Foreskin melanocyte (primary cell): ENCODE measurements at places on chromosomes 16 and 17.

DNA sequence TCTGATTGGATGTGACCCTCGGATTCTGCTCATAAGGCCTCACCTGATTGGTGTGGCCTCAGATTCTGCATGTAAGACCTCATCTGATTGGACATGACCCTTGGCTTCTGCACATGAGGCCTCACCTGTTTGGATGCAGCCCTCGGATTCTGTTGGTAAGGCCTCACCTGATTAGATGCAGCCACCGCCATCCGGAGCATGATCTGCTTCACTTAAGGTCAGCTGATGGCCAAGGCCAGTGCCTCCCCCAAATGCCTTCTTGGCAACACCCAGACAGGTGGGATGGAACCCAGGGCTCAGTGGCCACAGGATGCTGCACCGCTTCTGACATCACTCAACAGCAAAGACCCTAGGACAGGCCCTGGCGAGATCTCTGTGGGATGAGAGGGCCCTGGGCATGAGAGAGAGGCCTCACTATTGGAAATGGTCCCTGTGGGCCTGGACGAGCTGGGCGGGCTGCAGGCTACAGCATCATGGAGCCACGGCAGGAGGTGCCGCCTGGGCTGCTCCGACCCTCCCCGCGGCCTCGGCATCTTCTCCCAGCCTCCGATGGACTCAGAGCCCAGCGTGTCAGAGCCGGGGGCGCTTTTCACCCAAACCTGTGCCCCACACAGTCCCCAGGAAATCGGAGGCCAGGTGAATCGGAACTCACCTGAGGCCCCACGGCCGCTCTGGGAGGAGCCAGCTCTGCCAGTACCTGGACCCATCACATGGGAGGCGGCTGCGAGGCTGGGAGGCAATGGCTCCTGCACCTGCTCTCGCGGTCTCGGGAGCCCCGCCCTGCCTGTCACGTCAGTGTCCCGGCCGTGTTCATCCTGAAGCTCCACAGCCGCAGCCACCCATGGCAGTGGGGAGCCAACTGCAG is 60.9 kb upstream of the ZNF469 start:
- no peak for DNase-seq

- DNase-seq: no peak
Measured at GRCh38 chr17:45104907-45105624, 27.2 kb downstream of the PLCD3 start.

GRCh38 chr17:63930951-63931575 is 1.1 kb downstream of the CD79B start:
- DNase-seq: peak; percentile 76

DNA sequence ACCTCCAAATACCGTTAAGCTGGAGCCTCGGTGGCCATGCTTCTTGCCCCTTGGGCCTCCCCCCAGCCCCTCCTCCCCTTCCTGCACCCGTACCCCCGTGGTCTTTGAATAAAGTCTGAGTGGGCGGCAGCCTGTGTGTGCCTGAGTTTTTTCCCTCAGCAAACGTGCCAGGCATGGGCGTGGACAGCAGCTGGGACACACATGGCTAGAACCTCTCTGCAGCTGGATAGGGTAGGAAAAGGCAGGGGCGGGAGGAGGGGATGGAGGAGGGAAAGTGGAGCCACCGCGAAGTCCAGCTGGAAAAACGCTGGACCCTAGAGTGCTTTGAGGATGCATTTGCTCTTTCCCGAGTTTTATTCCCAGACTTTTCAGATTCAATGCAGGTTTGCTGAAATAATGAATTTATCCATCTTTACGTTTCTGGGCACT is 928 bp downstream of the HBA1 start:
- DNase-seq: no peak

DNA sequence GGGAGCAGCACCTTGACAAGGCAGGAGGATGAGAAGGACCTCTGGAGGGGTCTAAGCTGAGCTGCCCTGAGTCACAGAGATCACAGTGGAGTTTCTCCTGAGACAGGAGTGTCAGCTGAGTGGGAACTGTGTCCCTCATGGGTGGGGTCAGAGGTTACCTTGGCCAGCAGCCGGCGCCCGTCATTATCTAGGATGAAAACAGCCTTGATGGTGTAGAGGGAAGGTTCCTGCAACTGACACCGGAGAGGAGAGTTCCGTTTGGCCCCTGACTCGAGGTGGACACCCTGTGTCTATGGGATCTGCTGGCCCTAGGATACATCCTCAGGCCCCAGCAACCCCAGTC is 933 bp downstream of the COPZ2 start:
- DNase-seq: no peak

DNA sequence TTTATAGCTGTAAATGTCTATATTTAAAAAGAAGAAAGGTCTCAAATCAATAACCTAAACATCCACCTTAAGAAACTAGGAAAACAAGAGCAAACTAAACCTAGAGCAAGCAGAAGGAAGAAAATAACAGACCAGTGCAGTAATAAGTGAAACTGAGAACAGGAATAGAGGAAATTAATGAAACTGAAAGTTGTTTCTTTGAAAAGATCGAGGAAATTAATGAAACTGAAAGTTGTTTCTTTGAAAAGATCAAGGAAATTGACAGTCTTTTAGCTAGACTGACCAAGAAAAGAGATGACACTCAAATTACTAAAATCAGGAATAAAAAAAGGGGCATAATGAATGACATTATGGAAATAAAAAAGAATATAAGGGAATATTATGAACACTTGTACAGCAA is 46.4 kb downstream of the SLFN5 start:
- no peak for DNase-seq

DNA sequence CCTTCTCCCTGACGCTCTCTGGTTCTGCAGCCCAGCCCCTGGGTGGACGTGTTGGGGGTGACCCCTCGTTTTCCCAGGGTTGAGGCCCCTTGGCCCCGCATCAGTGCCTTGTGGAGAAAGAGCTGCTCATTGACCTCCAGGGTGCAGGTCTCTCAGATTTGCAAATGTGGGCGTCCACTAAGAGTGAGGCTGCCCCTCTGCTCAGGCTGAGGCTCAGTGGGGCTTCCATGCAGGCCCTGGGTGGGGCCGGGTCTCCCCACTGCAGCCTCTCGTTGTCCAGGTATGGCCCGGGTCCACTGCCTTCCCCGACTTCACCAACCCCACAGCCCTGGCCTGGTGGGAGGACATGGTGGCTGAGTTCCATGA is 9.0 kb downstream of the GAA start:
- DNase-seq: no peak

- no peak for DNase-seq
Measured at GRCh38 chr17:41777574-41778188, 8.8 kb downstream of the JUP start.

DNA sequence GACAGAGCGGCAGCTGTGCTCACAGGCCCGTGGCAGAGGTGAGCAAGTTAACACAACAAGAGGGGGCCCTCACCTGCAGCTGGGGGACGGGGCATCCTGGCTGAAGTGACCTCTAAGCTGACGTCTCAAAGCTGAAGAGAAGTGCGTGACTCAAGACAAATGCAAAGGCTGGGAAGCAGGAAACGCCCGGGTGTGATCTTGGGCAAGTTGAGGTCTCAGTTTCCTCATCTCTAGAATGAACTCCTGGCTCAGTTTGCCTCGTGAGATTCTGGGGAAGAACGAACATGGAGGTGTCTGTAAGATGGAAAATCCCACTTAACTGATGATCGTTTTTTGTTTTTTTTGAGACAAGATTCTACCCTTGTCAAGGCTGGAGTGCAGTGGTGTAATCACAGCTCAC is 40.1 kb upstream of the C1QL1 start:
- no peak for DNase-seq

DNA sequence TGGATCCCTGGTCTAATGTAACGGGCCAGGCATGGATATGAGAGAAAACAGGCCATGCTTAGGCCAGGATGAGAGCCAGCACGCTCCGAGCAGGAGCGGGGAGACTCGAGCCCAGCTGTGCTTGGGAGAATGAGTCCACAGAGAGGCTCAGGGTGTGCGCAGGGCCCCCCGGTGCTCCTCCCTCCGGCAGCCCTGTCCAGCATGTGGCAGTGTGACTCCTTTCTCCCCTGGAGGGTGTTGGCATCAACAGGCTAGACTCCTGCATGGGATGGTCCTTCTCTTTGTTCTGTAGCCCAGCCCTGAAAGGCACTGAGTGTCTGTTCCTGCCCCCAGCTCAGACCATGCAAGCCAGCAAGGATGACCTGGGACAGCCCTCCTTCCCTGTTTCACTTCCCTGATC is 23.4 kb downstream of the PGS1 start:
- DNase-seq: no peak

GRCh38 chr17:42553161-42553818 is 567 bp downstream of the HSD17B1 start:
- DNase-seq: no peak

- DNase-seq: no peak
Measured at GRCh38 chr17:80146121-80147034, 550 bp downstream of the EIF4A3 start.

GRCh38 chr17:76271669-76272540 is 6.8 kb downstream of the UBALD2 start:
- DNase-seq: no peak

DNA sequence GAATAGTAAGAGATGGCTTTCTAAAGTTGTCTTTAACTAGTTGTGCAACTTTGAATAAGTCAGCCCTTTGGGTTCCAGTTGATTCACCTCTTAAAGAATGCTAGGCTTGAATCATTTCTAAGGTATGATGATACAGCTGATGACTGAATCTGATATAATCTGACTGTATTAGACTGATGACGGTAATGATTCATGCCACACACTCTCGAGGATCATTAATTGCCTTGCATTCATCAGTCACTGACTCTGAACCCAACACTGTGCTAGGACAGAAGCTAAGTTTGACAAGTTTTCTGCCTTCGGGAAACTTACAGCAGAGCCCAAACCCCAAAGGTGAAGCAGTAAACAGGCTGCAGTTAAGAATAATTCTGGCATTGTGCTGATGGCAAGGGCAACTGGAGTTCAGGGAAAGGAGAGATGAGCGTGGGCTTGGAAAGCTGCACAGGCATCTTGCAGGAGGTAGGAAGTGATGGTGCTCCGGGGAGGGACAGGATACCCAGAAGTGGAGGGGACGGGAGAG is 25.8 kb downstream of the ASIC2 start:
- DNase-seq: no peak

DNA sequence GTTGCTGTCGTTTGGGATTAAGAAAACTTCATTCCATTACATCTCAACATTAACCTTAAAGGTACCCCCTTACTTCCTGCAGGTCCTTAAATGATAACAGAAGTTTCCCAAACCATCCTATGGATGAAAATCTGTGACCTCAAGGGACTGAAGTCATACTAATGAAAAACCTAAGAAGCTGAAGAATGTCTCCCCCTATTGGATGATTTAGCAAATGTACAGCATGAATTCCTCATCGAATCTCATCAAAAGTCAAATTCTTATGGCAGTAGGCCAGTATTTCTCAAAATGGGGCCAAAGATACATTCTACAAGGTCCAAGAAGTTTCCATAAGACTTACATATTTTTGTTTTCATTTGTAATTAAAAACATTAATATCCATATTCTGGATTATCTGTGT is 13.5 kb downstream of the SCO1 start:
- peak; percentile 17 for DNase-seq

DNA sequence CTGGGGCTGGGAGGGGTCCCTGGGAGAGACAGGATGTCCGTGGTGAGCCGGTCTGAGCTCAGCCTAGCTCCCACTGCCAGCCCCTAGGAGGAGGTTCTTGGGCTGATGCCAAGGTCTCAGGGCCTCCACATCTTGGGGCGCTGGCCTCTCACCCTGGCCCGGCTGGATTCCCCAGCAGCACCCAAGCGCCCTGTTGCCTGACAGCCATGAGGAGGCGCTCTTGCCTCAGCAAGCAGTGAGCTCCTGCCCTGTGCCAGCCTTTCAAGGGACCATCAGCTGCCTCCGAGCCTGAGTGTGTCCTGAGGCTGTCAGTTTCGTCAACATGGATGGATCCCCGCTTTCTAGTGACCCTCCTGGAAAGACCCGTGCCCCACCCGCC is 234.9 kb upstream of the CIBAR2 start:
- no peak for DNase-seq

GRCh38 chr16:842711-843560 is 42.4 kb upstream of the GNG13 start:
- no peak for DNase-seq

DNA sequence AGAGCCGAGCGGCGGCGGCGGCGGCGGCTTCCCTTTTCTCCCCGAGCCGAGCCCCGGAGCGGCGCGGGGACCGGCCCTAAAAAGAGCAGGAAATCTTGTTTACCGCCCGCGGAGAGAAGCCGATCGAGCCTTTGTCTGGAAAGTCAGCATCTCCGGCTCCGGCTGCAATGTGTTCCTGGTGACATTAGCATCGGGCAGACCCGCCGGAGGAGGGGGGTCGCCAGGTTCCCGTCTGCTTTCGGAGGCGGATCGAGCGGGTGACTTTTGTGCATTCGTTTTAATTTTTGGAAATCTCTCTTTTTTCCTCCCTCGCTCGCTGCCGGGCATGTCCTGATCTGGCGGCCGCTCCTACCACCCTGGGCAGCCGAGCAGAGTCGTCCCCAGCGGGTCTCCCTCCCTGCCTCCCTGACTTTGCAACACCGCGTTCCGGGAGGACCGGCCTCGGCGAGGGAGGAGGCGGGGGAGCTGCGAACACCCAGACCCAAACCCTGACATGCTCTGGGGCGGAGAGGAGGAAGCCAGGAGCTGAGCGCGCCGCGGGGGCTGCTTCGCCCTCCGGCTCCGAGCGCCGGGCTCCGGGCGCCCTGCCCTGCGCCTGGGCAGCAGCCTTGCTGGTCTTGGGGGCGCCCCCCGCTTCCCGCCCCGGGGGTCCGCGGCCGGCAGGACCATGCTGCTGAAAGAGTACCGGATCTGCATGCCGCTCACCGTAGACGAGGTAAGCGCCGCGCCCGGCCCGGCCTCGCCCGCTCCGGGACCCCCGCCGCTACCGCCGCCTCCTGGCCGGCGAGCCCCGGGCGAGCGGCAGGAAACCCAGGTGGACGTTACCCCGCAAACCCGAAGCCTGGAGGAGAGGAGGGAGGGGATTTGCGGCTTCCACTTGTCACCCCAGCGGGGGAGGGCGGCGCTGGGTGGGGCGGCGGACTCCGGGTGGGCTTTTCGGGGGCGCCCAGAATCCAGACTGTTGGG is 690 bp downstream of the PITPNC1 start:
- no peak for DNase-seq

- DNase-seq: no peak
Measured at GRCh38 chr16:78566397-78567073, 467.1 kb downstream of the WWOX start.

DNA sequence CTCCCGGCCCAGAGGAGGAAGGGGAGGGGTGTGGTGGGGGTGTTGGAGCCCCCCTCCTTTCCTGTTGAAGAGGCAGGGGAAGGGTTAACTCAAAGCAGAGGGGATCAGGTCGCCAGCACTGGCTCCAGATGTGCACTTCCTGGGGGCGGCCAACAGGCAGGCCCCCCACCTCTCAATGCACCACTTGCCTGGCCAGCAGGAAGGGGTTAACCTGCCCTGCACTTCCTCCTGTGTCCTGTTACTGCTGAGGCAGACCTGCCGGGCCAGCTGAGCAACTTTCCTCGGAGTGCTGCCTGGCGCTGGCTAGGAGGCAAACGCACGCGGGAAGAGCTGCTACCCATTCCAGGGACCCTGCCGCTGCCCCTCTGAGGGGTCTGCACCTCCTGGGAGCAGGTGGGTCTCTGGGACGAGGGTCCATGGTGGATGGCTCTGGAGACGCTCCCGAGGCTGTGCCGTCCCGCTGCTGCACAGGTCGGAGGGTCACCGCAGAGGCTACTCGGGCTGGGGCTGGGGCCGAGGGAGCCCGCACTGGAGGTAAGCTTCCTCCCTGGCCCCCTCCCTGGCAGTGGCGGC is at the start of gene EPN3:
Gene EPN3 (plus strand): TSS at position 284 of the 573 bp plus-strand sequence. CDS start 3,822 bp downstream, outside the sequence.
- DNase-seq: no peak

- no peak for DNase-seq
Measured at GRCh38 chr17:76934561-76935320, 66.5 kb downstream of the MGAT5B start.

- no peak for DNase-seq
Measured at GRCh38 chr16:83966153-83966696, 1.8 kb upstream of the NECAB2 start.

- DNase-seq: peak; percentile 87
Measured at GRCh38 chr17:4948166-4948930, at the start of gene PFN1. Gene PFN1 (minus strand): TSS chr17:4948530. CDS start chr17:4948394, 136 bp downstream.
